ENCODE measurements at places on chromosomes 11 and 22.

- no peak for DNase-seq
These were observed 31.8 kb upstream of the RBMXL2 start for GRCh38 chr11:7056828-7057513.

DNA sequence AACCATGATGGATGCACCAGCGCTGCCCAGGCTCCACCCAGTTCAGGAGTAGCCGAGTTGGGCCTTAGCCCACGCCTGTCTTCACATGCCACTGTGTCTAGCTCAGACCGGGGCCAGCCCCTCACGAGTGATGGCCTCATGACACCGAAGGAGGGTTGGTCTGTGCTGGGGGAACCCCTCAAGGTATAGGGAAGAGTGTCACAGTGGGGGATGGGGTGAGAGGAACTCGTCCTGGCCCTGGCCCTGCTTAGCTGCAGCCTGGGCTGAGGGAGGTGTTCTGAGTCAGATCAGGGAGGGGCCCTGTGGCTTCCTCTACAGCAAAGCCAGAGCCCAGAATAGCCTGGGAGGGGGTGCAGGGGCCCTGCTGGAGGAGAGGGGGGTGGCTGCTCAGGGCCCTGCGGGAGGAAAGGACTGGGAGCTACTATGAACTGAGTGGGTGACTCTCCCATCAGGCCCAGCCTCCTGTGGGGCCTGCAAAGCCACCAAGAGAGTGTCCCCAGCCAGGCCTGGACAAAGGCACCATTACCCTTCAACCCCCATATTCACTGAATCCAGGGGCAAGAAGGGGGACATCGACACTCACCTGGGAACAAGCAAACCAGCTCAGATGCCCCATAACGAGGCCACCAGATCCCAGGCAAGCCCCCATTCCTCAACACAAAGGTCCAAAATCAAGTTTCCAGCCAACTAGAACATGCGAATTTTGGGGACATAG lies 41.2 kb downstream of the IGLL5 start:
- DNase-seq, result no peak

GRCh38 chr11:106840947-106841346 lies 177.3 kb downstream of the GUCY1A2 start:
- no peak for DNase-seq

- no peak for DNase-seq
These were observed 1.6 kb upstream of the PAX6 start for GRCh38 chr11:31812383-31813381.

DNA sequence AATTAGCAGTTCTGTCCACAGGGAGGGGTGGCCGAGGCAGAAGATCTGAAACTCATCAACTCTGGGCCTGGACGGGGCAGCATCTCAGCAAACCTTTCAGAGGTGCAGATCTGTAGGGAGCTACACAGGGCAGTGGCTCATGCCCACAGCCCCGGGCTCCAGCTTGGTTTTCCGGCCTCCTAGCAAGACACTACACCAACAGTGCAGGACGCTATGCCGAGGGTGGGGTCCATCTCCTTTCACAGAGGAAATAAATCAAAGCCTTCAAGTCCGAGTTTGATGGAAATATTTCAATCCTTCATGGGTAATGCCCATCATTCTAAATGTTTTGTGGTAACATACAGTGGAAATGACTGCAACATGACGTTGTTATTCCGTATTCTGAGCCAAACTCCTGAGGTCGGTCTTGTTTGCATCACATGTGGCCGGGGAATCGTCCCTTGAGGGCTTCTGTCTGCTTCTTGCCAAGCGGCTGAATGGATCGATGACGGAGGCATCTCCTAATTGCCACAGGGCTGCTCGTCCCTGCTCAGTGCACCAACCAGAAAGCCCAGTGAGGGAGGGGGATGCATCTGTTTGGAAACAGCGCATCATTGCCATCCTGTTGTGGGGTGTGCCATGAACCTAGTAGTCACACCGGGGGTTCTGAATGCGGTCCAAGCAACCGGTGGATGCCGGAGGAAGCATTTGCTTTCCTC lies 30.0 kb downstream of the LINC01488 start:
- DNase-seq, result no peak

GRCh38 chr11:94183886-94184264 lies 55.2 kb downstream of the PANX1 start:
- DNase-seq, result no peak

DNA sequence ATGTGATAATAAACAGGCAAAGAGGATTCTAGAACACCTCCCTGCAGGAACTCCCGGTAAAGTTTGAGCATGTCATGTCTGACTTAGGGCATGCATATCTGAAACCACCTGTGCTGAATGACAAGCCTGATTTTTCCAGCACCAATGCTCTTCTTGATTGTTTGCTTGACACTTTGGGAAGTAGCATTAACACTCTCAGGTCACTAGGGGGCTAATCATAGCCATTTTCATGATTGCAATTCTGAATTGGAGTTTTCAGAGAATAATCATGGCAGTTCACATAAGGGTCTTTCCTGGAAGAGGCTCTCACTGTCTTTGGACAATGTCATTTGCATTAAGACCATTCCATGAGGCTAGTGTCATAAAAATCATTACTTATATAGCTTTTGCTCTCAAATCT lies 234.4 kb upstream of the MTNR1B start:
- no peak for DNase-seq
